ENCODE measurements at places on chromosomes 4 and X.
A peak's percentile ranks its signal among the peaks of the same experiment; 100 is the strongest.

GRCh38 chr4:54662901-54663585, 5.3 kb downstream of the KIT start:
- H3K4me3 ChIP-seq, result no peak overlapping the region
- peaks cover 11% of the 10 kb centered on the region for H3K4me1 ChIP-seq
- no peak for DNase-seq
- H3K27ac ChIP-seq, result no peak overlapping the region
- no peaks in the 10 kb centered on the region for H3K36me3 ChIP-seq

DNA sequence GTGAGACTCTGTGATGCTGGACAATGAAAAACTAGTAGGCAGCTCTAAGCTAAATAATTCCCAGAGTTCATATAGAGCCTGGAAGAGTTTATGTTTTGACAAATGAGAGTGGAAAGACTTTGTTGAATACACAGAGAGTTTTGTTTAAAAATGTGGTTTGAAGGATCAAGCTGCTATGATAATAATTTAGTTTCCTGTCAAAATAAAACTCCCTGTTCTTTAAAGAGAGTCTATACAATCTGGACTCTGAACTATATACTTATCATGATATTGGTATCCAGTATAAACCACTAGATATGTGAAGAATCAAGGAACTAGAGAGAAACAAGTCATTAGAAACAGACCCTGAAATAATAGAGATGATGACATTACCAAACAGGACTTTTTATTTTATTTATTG, 158.6 kb downstream of the C4orf33 start:
- no peak overlapping the region for H3K4me3 ChIP-seq
- no peak overlapping the region for H3K27ac ChIP-seq

DNA sequence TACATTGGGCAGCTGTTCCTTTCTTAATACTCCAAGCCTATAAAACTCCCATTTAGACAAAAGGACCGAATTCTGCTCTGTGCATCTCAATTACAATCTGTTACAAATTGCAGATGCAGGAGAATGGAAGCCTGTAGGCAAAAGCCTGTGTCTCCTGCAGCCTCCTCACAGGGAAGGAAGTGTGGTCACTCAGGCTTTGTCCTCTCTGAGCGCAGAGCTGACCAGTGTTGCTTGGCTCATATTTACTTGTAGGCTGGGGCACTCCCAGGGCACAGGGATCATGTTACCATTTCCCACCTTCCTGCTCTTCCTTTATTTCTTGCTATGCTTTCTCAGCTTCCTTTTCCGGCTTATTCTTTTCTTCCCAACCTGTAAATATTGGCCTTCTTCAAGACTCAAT, 15.7 kb downstream of the SUPT20HL2 start:
- DNase-seq, result no peak
- peaks cover 19% of the 10 kb centered on the region for H3K27me3 ChIP-seq
- H3K36me3 ChIP-seq, result no peaks in the 10 kb centered on the region
- H3K4me3 ChIP-seq, result no peak overlapping the region
- H3K27ac ChIP-seq, result no peak overlapping the region
- no peaks in the 10 kb centered on the region for H3K4me1 ChIP-seq

DNA sequence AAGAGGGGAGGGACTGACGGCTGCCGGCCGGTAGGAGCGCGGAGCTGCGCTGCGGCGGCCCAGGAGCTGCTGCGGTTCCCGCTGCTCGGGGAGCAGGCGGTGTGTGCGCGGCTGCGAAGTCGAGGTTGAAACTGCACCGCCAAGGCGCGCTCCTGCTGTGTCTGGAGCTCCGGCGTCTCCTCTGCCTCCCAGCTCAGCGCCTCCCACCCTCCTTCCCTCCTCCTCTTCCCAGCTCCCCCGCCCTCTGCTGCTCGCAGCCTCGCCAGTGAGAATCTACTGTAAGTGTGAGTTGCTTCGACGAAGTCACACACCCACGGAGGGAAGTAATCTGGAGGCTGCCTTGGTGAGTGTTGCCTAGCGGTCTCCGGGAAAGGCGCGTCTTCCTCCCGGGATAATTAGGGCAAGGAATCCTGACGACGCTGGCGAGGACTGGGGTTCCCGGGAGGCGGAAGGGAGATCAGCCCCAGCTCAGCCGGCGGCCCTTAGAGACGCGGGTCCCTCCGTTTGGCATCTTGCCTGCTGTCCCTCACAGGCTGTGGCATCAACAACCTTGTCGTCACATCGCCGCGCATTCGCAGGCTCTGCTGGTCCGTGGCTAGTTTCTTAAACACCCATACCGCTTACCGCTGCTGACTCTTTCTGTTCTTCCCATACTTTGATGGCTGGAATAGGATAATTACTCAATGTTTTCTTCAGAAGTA, at the start of gene EPHA5:
EPHA5 (minus strand) TSS at position 159 of the 701 bp plus-strand sequence. CDS start 747 bp downstream, outside the sequence.
- H3K36me3 ChIP-seq, result no peaks in the 10 kb centered on the region
- H3K27ac ChIP-seq, result peak within 1 kb of the TSS; percentile 58
- H3K4me3 ChIP-seq, result peak within 1 kb of the TSS; percentile 49
- peaks cover 34% of the 10 kb centered on the region for H3K4me1 ChIP-seq
- H3K27me3 ChIP-seq, result peaks cover 6% of the 10 kb centered on the region
- peak; percentile 58 for DNase-seq

- no peak overlapping the region for H3K27ac ChIP-seq
- H3K27me3 ChIP-seq, result no peaks in the 10 kb centered on the region
- H3K36me3 ChIP-seq, result no peaks in the 10 kb centered on the region
- H3K4me1 ChIP-seq, result peaks cover 17% of the 10 kb centered on the region
- H3K4me3 ChIP-seq, result no peak overlapping the region
Observed at GRCh38 chr4:3401436-3402171, 40.2 kb upstream of the HGFAC start.

GRCh38 chrX:153600032-153600373, 1.1 kb upstream of the CCNQ start:
- no peaks in the 10 kb centered on the region for H3K36me3 ChIP-seq
- DNase-seq, result no peak
- no peak overlapping the region for H3K27ac ChIP-seq
- no peaks in the 10 kb centered on the region for H3K27me3 ChIP-seq
- H3K4me1 ChIP-seq, result peaks cover 22% of the 10 kb centered on the region

DNA sequence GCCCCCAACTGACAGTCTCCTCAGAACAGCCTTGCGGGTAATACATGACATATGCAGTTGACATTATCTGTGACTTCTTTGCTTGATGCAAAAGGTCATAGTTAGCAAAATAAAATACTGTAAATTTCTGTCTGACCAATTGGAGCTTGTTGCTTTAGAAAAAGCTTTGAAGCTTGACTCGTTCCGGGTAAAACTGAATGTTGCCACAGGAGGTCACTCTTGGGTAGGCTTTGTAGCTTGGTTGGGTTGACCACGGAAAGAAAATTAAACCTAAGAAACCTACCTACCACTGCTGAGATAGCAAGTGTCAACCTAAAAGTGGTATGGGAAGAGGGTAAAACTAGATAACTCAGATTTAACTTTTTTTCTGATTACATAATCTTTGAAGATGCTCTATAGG, 23.2 kb downstream of the PRPS2 start:
- H3K4me3 ChIP-seq, result no peak overlapping the region
- H3K27me3 ChIP-seq, result no peaks in the 10 kb centered on the region
- H3K27ac ChIP-seq, result no peak overlapping the region
- H3K4me1 ChIP-seq, result no peaks in the 10 kb centered on the region
- no peaks in the 10 kb centered on the region for H3K36me3 ChIP-seq

GRCh38 chr4:127988638-127989037, 23.4 kb downstream of the ABHD18 start:
- no peak overlapping the region for H3K4me3 ChIP-seq
- no peaks in the 10 kb centered on the region for H3K4me1 ChIP-seq
- no peak overlapping the region for H3K27ac ChIP-seq
- no peaks in the 10 kb centered on the region for H3K27me3 ChIP-seq
- DNase-seq, result no peak
- H3K36me3 ChIP-seq, result no peaks in the 10 kb centered on the region

- no peak for DNase-seq
- H3K36me3 ChIP-seq, result no peaks in the 10 kb centered on the region
- H3K4me1 ChIP-seq, result no peaks in the 10 kb centered on the region
- no peaks in the 10 kb centered on the region for H3K27me3 ChIP-seq
- H3K4me3 ChIP-seq, result no peak overlapping the region
Observed at GRCh38 chrX:154607370-154607769, 11.7 kb downstream of the CTAG1B start.
